ENCODE measurements at places on chromosomes 16 and 17.

DNA sequence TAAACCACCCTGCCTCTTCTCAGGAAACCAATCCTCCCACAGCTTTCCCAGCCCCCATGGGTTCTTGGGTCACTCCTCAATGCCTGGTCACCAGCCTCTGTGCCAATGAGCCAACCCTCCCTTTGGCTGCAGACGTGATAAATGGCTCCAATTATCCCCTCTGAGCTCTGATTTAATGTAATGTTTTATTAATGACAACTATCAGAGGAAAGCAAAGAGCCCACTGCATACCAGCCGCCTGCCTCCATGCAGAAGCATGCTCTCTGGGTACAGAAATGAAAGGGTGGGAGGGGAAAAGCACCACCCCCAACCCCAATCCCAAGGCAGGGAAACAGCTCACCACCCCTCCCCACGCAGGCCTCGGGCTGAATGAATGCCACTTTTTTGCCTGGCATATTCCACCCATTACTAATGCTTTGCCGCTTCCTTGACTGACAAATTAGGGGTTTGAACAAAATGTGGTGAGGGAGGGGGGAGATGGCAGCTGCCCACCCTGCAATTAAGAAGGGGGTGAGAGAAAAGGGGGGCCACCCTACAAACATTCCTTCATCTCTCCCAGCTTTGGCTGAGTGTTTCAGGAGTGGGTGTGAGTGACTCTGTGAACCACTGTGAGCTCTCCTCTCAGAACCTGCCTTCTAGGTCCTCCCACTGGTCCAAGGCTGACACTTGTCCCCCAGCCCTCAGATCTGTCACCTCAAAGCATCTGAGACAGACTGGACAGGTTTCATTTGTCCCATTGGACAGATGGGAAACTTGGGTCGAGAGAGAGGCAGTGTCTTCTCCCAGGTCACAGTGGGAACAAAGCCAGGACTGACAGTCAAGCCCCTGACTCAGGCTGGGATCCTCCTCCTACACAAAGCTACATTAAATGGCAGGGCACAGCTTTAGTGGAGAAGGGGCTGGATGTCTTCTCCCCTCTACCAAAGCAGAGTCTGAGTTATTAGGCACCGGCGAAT, 161.5 kb downstream of the TMEM132E start:
- no peak for DNase-seq

DNA sequence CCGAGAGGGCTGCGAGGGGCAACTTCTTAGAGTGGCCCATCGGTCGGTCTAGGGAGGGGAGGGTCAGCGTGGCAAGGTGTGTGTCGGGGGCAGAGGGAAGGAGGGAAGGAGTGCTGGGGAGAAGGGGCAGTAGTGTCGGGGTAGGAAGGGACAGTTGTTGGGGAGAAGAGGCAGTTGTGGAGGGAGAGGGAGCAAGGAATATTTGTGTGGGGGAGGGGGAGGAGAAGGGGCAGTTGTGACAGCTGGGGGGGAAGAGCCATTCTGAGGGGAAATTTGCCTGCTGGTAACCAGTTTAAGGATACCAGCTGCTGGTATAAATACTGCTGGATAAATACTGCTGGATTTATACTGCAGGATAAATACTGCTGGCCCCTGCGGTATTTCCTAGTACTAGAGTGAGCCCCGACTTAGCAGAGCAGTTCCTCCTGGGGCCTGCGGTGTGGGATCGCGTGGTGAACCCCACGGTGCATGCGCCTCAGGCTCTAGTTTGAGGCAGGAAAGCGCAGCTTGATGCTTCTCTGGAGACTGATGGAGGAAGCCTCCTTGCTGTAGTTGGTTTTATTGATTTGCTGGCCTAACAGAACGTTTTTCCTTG, 309 bp downstream of the DNAH2 start:
- no peak for DNase-seq

DNA sequence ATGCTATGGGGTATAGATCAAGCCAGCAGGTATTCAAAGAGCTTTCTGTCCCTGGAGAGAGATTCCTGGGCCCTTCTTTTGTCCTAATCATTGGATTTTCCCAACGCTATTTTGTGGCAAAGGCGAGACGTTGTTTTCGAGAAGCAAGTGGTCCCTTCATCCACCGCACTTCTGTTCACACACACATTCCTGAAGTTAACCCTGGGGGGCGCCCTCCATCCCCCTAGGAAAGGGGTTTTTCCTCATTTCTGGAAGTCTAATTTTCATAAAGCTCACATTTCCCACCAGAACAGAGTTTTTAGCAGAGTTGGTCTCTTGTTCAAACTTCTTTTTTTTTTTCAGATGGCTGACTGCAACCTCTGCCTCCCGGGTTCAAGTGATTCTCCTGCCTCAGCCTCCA, 11.9 kb downstream of the SCGB1C2 start:
- DNase-seq: no peak

DNA sequence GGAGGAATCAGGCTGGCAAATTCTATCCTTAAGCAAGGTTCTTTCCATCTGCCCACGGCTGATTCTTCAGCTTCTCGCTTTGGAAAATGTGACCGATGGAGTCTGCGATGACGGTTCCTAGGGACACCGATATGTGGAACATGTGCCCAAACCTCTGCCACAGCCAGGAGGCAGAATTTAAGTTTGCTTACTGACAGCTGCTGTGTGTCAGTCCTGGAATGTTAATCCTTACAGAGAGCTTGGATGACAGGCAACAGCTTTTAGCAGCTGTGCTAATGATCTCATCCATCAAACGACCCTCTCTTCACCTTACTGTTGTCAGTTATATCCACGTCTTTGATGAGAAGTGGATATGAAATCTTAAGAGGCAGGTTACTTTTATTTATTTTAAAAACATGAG, 11.4 kb upstream of the MYH13 start:
- DNase-seq: no peak

- DNase-seq: no peak
These were observed 110.2 kb upstream of the CACNG5 start for GRCh38 chr17:66724581-66725341.

DNA sequence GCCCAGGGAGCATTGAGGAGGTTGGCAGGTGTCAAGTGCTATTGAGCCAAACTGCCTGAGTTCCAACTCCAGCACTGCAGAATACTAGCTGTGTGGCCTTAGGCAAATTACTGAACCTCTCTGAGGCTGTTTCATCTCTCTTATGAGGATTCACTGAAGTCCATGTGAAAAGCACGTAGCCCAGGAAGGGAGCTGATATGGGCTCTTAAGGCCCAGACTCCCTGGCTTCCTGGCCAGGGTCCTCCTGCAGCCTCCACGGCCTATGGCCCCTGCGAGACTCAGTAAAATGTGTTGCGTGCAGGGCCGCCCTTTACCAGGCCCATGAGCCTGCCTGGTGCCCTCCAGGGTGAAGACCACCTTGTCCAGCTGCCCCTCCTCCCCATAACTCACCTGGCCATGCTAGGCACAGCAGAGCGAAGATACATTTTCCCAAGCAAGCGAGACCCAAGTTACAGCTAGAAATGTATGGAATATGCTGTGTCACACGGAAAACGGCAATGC, 133.7 kb upstream of the TNRC6C start:
- DNase-seq: no peak

GRCh38 chr17:8122924-8123694, 797 bp downstream of the HES7 start:
- DNase-seq: no peak

- DNase-seq: no peak
These were observed 20.1 kb downstream of the LPCAT2 start for GRCh38 chr16:55529018-55529417.

DNA sequence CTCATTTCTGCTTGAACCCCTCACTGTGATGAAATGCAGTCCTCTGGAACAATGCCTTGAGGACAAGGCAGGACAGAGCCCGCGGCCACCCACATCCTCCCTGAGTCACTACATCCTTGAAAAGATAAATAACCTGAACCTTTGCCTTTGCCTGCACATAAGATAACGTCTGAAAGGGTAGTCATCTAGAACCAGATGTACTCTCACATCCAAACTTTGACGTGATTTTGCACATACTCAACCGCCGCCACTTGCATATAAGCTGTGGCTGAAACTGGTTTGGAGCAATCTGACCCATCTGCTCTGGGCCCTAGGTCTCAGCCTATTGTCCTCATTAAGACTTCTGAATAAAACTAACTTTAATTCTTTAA, 252.1 kb downstream of the PHKB start:
- no peak for DNase-seq

DNA sequence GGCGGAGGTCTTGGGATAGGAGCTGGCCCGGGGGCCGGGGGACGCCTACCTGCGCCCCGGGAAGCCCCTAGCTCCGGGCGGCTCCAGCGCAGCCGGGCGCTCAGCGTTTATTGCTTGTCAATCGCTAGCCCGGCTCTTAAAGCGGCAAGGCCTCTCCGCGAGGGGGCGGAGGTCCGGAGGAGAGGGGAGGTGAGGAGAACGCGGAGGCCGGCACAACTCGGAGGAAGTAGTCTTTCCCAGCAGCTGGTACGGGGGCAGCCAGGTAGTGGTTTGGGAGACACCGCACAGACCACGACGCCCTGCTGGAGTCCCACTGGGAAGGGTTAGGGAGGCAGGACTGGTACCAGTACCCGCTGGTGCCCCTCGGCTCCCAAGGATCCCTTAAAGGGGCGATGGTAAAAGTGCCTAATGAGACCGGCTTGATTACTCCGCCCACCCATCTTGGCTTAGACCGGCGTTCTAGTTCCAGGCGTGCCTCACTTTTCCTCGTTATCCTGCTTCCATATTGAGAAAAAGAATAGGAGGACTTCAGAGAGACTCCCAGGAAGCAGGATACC, at the start of gene MPP2:
Gene MPP2, minus strand, starts transcription at position 112 of the 557 bp plus-strand sequence. CDS start 3,076 bp downstream, outside the sequence.
- DNase-seq: no peak

DNA sequence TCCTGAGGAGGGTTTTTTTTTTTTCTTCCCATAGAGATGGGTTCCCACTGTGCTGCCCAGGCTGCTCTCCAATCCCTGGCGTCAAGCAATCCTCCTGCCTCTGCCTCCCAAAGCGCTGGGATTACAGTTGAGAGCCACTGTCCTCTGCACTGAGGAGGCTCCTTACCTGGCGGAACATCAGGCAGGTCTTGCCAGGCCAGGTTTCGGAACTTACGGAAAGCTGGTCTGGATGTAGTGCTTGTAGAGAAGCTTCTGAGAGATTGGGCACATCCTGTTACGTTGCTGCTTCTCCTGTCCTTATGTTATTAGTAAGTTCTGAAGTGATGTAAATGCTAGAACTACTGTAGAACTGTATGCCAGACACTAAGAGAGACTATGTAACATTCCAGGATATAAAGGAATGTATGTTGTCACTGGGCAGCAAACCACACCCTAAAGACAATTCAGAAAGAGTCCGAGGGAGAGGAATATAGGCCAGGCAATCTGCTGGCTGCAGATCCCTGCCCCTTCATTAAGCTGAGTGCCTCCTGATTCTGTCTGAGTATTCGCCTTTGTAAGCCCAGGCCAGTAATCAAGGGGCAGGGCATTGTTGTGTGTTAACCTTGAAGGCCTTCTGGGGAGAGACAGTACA, 21.1 kb downstream of the ETV4 start:
- no peak for DNase-seq

GRCh38 chr16:56716761-56717160, 13.2 kb upstream of the NUP93 start:
- DNase-seq: no peak

DNA sequence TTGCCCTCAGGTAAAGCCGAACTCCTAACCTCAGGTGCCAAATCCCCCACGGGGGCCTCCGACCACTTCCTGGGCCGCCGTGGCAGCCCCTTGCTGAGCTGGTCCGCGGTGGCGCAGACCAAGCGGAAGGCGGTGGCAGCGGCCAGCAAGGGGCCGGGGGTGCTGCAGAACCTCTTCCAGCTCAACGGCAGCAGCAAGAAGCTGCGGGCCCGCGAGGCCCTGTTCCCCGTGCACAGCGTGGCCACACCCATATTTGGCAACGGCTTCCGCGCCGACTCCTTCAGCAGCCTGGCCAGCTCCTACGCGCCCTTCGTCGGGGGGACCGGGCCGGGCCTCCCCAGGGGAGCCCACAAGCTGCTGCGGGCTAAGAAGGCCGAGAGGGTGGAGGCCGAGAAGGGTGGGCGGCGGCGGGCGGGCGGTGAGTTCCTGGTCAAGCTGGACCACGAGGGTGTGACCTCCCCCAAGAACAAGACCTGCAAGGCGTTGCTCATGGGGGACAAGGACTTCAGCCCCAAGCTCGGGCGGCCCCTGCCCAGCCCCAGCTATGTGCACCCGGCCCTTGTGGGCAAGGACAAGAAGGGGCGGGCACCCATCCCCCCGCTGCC, 51.6 kb downstream of the ACTG1 start:
- DNase-seq: no peak

GRCh38 chr17:68512247-68512959, at the start of gene PRKAR1A:
PRKAR1A (plus strand) TSS chr17:68512430; CDS start chr17:68515400, 2,970 bp downstream.
- DNase-seq: peak; percentile 78

- DNase-seq: no peak
These were observed at the start of gene NECAB2 for GRCh38 chr16:83967838-83968305. NECAB2 (plus strand) TSS chr16:83968244; CDS start chr16:83968649, 405 bp downstream.

- no peak for DNase-seq
These were observed 1034.8 kb upstream of the RBFOX1 start for GRCh38 chr16:6297666-6298410.

DNA sequence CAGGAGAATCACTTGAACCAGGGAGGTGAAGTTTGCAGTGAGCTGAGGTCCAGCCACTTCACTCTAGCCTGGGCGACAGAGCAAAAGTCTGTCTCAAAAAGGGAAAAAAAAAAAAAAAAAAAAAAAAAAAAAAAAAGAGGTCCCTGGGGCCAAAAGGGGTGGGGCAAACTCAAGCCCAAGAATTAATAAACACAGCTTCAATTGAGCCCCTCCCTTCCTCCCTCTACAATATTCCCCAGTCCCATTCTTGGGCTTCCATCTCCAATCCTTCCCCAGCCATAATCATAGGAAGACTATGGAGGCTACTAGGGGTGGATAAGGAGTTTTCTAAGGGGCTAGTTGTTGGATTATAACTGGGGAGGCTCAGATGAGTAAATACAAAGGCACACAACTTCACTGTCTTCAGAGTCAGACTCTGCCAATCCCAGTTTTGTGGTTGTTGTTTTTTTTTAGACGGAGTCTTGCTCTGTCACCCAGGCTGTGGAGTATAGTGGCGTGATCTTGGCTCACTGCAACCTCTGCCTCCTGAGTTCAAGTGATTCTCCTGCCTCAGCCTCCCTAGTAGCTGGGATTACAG, 9.5 kb downstream of the CAVIN1 start:
- DNase-seq: no peak

DNA sequence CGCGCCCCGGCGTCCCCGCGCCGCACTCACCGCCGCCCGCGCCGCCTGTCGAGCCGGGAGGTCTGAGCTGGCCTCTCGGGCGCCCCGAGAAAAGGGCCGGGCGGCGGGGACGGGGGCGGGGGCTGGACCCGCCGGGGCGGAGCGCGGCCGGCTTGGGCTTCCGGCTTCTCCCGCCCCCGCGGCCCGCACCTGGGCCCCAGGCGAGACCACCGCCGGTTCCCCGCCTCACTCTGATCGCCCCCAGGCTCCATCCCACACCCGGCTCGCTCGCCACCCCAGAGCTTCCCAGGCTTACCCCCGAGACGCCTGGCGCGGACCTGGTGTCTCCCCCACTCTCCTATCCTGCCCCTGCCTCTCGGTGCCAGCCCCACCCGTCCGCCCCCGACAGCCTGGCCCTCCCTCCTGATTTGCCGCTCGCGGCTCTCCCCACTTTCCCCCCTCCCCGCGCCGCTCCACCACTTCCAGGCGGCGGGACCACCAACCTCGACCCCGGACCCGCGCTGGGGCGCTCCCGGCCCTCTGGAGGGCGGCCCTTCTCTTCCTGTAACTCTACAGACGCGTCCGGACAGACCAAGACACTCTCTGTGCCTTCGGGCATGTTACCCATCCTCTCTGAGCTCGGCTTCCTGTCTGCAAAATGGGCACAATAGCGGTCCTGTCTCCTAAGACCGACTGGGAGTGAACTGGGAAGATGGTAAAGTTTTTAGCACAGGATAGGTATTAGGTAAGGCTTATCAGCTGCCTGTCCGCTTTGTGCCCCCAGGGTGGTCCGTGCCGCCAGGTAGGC, at the start of gene LITAF:
Gene LITAF, minus strand, starts transcription at position 64 of the 787 bp plus-strand sequence. CDS start 30,189 bp downstream, outside the sequence.
- no peak for DNase-seq

GRCh38 chr16:25488435-25488834, 203.3 kb upstream of the HS3ST4 start:
- no peak for DNase-seq

GRCh38 chr17:16364625-16365024, 11.4 kb upstream of the CENPV start:
- no peak for DNase-seq
